Putamen (tissue), 1 donor: ENCODE measurements at places on chromosomes 11 and 22.

DNA sequence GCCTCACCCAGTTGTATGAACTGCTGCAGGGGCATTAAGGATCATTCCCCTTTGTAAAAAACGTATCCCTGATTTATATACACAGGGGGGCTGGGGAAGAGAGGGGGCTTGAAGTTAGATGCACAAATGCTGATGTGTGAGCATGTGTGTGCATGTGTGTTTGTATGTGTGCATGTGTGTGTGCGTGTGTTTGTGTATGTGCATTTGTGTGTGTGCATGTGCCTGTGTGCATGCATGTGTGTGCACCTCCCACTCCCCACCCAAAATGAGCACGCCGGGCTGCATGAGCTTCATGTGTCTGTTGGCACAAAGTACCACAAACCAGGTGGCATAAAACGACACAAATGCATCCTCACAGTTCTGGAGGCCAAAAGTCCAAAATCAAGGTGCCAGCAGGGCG lies 1315.2 kb downstream of the TBC1D22A start:
- no peak for DNase-seq

- no peak for DNase-seq
Measured at GRCh38 chr11:79241205-79241851, 199.5 kb downstream of the TENM4 start.

DNA sequence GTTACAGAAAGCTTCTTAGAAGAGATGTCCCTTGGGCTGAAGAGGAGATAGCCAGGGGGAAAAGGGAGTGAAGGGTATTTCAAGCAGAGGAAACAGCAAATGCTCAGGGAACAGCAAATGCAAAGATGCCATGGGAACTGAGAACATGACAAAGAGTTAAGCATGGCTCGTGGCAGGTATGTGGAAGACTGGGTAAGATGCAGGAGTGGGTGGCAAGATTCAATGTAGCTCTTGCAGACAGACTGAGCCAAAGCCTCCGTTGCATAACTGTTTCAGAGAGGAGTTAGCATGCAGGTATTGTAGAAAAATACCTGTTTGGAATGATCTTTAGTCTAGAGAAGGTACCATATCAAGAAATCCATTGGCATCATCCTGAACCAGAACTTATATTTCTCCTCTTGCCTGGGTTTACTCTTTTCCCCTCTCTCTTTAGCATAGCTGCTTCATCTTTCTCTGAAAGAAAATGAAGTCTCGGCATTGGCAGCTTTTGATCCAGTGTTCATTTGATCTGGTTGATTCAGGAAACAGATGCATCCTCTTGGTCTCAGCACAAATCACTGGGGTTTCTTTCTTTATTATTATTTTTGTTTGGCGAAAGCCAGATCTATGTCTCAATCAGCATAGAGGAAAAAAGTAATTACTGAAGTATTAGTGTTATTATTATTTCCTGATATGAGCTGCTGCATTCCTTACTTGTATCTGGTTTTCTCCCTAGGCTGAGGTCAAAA lies 41.7 kb upstream of the NUP160 start:
- peak; percentile 36 for DNase-seq

- DNase-seq: no peak
Measured at GRCh38 chr11:83721263-83721662, 435.1 kb upstream of the CCDC90B start.

DNA sequence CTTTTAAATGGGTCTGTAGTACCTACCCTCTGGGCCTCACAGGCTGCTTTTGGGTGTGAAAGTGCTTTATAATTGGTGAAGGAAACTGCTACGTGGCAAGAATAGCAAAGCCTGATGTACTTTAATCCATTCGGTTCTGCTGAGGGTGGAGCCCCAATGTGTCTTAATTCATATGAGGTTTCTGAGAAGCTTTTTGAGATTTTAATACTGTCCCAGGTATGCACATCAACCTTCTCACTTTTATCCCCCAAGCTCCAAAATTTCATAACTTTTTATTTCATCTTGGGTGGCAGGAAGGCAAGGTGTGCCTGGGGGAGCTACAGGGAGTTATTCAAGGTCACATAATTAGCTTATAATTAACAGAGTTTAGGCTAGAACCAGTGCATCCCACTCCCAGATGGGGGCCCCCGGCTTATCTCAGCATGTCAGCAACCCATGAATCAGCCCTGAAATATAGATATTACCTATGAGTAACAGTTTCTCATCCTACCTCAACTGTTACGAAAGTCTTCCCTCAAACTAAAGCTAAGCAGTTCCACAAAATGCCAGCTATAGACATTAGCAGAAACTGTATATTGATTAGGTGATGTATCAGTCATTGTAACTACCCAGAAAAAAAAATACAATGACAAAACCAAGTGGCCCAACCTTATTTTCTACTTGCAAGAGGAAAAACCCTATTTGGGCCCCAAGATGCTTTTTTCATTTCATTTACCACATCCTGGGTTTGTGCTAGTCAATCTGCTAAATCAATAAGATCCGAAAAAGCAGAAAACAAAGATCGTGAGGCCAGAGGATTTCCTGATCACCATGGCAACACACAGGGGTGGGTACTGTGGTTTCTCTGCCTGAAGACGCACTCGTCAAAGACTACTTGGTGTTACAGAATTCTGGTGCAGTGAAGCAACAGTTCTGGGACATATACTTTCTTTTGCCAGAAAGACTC lies 26.7 kb downstream of the CD44 start:
- DNase-seq: no peak
